ENCODE measurements at places on chromosomes 6 and 20.

DNA sequence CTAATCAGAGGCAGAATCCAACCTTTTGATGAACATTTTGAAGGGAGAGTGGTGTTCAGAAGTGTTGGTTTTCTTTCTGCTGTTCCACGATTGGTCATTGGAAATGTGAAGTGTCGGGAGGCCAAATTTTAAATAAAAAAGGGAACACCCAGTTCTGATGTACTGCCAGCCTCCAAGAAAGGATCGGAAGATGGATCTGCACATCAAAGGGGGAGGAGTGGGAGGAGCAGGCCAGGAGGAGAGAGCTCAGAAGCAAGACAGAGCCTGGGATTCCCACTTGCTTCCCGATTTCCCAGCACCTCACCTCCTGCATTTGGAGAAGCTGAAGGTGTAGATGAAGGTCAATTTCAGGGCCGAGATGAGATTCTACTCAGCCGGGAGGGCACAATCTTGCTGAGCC is 55.9 kb upstream of the NAA20 start:
- DNase-seq: no peak

DNA sequence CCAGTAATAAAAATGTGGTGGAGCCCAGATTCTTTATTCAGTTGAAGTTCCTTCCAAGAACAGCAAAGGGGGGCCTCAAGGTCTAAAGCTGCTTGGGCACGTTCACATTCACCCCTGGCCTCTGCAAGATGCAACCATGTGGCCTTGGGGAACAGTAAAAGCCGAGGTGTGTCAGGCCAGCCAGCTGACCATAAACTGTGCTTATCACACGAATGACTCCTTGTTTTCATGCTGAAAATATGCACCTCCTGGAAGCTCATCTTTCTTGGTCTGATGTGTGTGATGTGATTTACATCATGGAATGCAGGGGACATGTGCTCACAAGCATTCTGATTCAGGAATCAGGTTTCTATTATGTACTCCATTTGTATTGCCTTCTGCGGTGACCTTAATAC is 211.6 kb upstream of the MARCKS start:
- DNase-seq: no peak

DNA sequence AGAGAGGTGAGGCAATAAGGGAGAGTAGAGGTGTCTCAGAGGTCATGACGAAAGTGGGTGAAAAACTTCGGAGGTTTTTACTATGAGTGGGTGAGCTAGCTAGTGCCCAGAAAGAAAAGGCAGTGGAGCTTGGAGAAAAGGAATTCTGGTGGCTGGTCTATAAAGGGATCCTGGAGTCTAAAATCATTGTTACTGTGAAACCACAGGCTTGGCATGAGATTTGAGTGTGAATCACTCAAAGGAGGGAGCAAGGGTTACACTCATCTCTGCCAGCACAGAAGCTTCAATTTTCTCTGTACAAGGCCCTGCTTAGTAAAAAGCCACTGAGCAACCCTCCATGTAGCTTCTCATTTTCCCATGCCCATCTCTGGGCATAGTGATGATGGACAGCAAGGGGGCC is 47.5 kb downstream of the CD83 start:
- DNase-seq: no peak

DNA sequence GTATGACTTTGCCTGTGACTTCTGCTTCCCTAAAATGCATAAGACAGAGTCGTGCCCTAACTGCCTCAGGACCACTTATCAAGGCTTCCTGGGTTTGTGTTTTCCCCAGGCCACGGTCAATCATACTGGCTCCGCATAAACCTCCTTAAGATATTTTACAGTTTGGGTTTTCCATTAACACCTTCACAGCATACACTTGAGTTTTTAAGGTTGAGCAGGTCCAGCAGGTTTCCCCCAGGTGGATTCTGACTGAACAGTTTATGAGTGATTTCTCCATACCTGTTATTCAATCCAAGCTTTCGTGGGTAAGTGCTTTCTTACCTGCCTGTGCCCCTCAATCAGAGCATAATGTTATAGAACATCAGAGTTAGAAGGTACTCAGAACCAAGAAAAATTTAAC is 39.3 kb downstream of the NINL start:
- DNase-seq: no peak

GRCh38 chr6:2940851-2941250 is 30.5 kb downstream of the SERPINB6 start:
- DNase-seq: peak; percentile 59

- no peak for DNase-seq
These were observed 59.3 kb downstream of the EPB41L2 start for GRCh38 chr6:131003488-131004386.

- DNase-seq: no peak
These were observed 693 bp upstream of the SLC29A1 start for GRCh38 chr6:44222486-44223318.

GRCh38 chr20:12970372-12970821 is 38.4 kb upstream of the SPTLC3 start:
- no peak for DNase-seq

DNA sequence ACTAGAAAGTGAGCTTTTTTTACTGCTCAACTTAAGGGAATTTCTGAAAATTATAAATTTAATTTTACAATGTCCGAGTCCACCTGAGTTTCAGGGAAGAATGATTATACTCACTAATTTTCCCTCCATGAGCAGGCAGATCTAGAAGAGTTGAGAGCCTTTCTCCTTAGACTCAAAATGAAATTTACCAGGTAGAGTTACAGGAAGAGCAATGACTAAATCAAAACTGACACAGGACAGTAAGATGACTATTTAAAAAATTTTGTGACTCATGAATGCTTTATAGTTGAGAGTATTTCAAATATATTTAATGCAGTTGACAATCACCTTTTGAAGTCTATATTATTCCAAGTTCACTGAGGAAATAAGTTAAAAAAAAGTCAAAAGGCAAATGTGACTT is 198.1 kb upstream of the NRSN1 start:
- DNase-seq: no peak

DNA sequence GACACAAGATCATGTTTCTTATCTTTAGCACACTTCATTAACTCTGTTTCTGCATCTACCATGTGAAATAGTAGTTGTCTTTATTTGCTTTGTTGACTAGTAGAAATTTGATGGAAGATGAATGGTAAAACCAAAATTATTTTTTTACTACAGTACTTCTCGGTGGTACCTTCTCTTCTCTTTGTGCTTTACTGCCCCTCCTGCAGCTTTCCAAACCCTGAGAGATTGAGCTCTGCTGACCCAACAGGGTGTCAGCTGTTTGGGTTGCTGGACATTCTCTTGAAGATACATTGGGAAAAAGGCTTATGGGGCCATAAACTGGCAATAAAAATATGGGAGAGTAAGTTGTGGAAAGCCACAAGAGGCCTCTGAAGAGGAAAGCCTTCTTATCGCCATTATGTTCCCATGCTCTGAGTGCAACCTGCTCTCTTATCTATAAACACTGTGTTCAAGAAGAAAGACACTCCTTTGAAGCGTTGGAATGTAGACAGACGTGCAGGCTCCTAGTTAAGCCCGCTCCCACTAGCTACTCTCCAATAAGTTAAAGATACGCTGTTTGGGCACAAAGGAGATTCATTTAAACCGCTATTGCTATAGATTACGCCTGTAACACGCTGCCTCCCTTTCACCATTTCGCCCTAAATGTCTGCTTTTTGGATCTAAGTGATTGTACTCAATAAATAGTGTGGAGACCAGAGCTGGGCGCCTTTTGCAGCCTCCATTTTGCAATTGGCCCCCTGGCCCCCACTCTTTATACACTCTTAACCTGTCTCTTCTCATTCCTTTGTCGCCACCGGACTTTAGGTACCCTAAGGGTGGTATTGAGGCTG is 60.1 kb upstream of the PRSS16 start:
- DNase-seq: no peak

GRCh38 chr20:45892828-45893500 is 1.8 kb downstream of the CTSA start:
- no peak for DNase-seq

- no peak for DNase-seq
These were observed 4.0 kb upstream of the OXT start for GRCh38 chr20:3067139-3068014.

GRCh38 chr6:149316108-149316727 is 1.3 kb upstream of the TAB2 start:
- DNase-seq: no peak

DNA sequence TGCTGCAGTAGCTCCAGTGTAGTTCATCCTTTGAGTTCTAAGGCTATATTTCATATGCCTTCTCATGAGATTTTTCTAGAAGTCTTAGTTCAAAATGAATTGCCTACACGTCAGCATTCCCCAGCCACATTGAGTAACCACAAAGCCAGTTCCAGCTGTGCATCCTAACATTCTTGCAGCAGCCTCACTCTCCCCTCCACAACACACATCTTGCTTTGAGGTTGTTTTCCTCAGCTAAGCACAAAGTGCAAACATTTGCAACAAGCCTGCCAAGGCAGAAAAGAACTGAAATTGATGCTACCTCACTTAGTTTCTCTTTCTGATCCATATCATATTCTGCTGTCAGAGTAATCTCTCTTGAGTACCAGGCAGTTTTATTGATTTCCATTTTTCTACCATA is 160.7 kb upstream of the KCNQ5 start:
- no peak for DNase-seq

GRCh38 chr20:62640870-62641269 is 1.4 kb upstream of the SLCO4A1 start:
- DNase-seq: no peak

GRCh38 chr20:24694727-24695528 is 225.5 kb downstream of the SYNDIG1 start:
- peak; percentile 13 for DNase-seq

DNA sequence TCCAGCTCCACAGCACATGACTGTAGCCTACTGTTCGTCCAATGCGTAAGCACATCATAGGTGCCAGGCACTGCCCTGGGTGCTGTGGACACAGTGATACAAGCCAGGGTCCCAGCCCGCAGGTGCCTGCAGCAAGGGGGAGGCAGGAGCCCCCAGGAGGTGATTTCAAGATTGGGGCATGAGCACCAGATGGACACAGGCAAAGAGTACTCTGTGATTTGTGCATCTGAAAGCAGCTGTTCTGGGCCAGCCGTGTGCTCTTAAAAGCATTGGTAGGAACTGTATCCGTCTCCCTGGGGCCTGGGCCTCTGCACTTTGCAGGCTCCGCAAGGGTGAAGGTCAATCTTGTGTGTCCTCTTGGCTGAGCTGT is 149.8 kb downstream of the SYCP2 start:
- DNase-seq: peak; percentile 22

- DNase-seq: no peak
These were observed 172.8 kb upstream of the ZFP64 start for GRCh38 chr20:52364405-52364804.

DNA sequence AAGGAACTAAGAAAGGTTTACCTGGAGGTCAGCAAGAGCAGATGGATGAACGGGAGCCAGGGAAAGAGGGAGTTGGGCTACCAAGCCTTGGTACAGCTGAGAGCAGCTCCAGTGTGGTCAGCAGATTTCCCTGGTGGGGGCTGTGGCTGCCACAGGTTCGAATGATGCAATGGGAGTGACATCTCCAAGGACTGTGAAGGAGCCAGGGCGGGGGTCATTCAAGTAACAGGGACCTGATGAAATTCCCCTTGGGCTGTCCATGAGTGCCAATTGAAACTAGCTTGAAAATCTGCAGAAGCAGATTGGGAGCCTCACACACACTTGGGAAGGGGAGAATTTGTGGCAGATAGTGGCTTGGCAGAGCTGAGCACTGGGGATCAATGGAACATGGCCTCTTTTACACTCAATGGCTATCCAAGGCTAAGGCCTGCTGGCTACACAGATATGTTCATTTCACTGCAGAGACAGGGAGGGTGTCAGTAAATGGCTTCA is 247.0 kb upstream of the ECI2 start:
- DNase-seq: no peak

GRCh38 chr6:24988562-24988961 is 52.8 kb upstream of the RIPOR2 start:
- DNase-seq: no peak

- DNase-seq: no peak
These were observed 699.0 kb upstream of the CITED2 start for GRCh38 chr6:140073456-140073855.

DNA sequence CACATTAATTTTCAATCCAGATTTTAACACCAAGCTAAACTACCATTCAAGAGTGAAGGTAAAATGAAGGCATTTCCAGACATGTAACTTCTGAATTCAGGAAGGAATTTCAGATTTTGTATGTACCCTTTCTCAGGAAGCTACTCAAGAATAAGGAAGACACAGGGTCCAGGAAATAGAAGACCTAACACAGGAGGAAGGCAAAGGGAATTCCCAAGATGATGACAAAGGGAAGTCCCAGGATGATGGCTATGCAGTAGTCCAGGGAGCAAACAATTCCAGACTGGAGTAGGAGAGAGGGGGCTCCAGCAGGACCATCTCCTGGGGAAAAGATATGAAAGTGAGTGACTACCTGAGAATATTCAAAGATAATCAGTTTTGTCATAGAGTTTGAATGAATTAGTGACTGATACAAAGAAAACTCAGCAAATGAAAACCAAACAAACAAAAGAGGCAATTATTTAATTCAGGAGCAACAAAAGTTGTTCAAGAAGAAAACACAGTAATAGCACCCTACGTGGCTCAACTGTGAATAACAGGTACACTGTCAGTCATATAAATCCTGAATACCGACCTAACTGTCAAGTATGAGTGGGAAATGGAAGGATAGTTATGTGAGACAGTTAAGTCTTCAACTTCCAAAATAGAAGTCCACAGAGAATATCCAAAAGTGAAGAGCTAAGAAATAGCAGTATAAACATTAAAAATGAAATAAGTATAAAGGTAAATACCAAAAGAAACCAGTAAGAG is 4.0 kb downstream of the RNF24 start:
- DNase-seq: no peak

- DNase-seq: no peak
These were observed 94.3 kb upstream of the BHLHE23 start for GRCh38 chr20:63100926-63101699.

DNA sequence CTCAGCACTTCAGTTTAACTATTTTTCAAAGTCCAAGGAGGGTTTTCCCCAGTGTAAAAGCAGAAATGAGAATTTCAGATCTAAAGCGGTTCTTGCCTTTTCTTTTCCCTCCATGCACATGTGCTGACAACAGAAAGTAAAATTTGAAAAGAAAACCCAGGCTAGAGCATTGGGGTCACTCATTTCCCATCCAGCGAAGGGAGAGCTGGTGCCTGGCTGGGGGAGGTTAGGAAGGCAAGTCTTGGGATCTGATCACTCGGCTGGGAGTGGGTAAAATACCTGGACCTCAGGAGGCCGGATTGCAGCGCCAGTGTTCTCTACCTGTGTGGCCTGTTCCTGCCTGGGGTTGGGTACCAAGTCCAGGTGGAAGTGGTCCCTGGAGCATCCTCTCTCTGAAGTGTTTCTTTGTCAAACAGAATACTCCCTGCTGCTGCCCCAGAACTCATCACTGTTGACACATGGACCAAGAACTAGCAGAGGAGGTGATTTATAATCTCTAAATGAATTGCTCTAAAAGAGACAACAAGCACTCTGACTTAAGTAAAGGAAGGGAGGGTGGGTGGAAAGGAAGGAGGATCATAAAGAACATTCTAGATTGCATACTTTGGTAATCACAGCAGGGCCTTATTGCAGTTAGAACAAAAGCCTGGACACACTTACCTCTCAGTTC is 136.0 kb downstream of the MTHFD1L start:
- no peak for DNase-seq

Data from activated CD8-positive, alpha-beta memory T cell treated with anti-CD3 and anti-CD28 coated beads, Interleukin-2, amount 50 U/mL, for 48 hours (primary cell).